NCI-H1092 (cell line): ENCODE measurements at places on chromosomes 6 and 20.

GRCh38 chr6:16651871-16652270, 109.4 kb downstream of the ATXN1 start:
- DNase-seq, result no peak

DNA sequence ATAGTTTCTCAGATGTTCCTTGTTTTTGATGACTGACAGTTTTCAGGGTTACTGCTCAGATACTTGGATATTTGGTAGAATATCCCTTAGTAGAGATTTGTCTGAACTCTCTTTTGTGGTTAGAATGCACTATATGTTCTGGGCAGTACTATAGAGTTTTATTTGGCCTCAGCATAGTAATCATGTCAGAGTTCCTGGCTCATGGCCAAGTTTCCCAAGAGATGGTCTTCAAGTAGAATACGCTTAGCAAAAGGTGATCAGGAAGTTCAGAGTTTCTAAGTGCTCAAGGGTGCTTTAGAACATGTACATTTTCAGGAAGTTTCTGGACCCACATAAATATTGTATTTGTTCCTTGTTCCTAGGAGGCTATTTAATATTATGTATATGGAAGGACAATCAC, 1209.7 kb upstream of the GJE1 start:
- DNase-seq, result no peak

GRCh38 chr20:35820715-35821114, 48.9 kb downstream of the PHF20 start:
- no peak for DNase-seq

GRCh38 chr20:24043294-24043693, 54.7 kb upstream of the GGTLC1 start:
- DNase-seq, result no peak

DNA sequence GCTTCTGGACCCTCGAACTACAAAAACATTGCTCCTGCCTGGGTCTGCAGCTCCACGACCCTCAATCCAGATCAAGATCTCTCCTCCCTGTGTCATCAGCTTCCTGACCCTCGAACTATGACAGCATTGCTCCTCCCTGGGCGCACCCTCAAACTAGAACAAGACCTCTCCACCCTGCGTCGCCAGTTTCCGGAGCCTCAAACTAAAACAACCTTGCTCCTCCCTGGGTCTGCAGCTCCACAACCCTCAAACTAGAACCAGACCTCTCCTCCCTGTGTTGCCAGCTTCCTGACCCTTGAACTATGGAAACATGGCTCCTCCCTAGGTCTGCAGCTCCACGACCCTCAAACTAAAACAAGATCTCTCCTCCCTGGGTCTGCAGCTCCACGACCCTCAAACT, 339.7 kb upstream of the SULF2 start:
- DNase-seq, result no peak
